A549 (cell line): ENCODE measurements at places on chromosomes 5 and 9. TPM values are rescaled to one million over a fixed set of nuclear protein-coding genes. Genes with fewer than 3 reads are reported as not detected.
A peak's percentile ranks its signal among the peaks of the same experiment; 100 is the strongest.

The LEAP2 gene
- polyA plus RNA-seq = 1.6 to 2.1 TPM (median 2.0 TPM) in 3 replicates

The ADAMTS16 gene
- polyA plus RNA-seq = 0.71 to 0.83 TPM (median 0.83 TPM) in 3 replicates

DNA sequence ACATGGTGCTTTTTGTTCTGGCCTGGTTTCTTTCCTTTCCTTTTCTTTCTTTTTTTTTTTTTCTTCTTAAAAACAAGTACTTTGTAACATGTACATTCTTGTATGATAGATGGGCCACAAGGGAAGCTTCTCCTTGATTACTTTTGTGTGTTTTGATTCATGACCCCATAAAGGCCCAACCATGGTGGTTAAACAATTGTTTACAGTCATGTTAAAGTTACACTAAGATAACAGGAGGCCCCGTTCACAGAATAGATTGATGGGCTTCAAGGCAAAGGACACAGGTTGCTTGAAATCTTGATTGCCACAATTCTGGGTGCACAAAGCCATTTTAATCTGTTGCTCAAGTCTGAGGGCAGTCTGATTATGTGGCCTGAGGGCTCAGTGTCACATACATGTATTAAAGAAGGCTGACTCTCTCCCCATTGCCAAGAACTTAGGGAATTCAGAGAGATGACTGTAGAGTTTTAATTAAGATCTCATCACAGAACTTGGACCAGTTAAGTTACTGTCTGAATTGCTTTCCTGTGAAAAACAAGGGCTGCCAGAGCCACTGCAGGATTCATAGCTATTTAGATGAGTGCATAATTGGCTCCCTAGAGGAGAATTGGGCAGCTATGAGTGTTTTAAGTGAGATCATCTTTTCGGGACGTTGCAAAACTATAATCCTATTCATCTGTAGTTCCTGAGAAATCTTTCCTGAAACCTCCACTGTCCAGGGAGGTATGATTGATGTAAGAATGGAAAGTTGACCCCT lies 163.4 kb downstream of the TLE4 start:
- no peak for DNase-seq

- no peak for DNase-seq
Observed at GRCh38 chr5:146789712-146790653, 88.6 kb downstream of the PPP2R2B start.

The PCDHA9 gene
- 0.01 TPM in 1 of 3 replicates, not detected in the others for polyA plus RNA-seq

- no peak for DNase-seq
Observed at GRCh38 chr9:91946196-91946595, 3.8 kb downstream of the ROR2 start.

DNA sequence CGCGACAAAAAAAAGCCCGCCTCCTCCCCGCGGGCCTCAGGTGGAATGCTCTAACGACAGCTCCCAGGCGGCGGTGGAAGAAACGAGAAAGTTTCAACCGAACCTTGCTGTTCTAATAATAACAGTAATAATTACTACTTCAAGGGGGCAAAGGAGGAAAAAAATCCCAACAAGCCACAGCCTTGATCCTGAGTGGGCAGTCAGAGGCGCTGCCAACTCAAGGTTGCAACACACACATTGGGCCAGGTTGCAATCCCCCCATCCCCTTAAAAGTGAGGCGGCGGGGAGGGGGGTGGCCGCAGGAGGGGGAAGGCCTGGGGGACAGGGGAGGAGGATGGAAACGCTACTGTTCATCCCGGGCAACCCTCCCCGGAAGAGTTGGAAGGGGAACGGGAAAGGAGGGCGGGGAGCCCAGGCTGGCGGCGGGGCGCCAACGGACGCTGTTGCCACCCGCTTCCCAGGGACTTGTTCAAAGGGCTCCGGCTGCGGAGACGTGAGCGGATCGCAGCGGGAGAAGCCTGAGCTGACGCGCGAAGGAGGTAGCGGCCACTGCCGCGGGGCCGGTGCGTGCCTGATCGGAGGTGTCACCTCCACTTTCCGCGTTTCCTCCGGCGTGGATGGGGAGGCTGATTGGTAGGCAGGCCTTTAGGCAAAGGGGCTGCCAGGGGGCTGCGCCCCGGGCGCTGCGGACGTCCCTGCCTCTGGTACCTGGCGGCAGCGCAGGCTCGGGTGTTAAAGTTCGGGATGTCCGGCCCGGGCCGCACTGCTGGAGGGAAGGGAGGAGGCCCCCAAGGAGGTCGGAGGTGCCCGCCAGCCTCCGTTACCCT lies 647 bp downstream of the SMARCA2 start:
- peak; percentile 36 for DNase-seq

The RAB3C gene
- not detected in 3 replicates for polyA plus RNA-seq

DNA sequence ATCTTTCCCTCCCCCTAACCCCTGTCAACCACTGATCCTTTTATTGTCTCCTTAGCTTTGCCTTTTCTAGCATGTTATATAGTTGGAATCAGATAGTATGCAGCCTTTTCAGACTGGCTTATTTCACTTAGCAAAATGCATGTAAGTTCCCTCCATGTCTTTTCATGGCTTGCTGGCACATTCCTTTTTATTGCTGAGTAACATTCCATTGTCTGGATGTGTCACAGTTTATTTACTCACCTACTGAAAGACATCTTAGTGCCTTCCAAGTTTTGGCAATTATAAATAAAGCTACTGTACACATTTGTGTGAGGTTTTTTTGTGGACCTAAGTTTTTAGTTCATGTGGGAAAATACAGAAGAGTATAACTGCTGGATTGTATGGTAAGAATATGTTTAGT lies 230.1 kb downstream of the PBX3 start:
- no peak for DNase-seq

DNA sequence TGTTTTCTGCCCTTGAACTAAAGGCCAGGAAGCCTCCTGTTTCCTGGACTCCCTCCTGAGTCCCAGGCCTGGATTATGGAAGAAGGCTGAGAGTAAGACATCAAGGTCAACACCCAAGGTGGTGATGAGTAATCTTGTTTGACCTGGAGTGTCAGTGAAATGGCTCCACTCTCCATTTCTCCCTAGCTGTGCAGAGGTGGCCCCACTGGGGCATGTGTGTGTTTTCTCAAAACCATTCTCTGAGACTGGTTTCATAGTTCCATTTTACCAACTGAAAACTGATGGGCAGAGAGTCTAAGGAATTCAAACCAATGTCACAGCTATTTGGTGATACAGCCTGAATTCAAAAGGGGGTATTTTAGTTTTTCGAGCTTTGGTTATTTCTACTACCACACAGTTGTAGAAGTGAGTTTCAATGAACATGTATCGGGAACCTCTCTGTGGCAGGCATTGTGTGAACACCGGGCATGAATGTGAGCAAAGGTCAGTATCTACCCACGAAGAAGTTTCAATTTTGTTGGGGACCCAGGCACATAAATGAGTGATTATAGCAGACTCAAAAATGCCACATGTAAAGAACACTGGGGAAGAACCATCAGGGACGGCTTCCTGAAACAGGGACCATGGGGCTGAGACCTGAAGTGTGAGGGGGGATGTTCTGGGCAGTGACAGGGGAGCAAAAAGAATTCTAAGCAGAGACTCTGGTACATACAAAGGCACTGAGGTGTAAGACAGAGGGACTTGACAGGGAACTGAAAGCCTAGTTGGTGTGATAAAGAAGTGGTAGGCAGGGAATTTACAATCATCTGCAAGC lies 269.6 kb upstream of the KLF4 start:
- DNase-seq = no peak

GRCh38 chr9:3251309-3251708 lies 274.5 kb downstream of the RFX3 start:
- DNase-seq = no peak
